ENCODE measurements at places on chromosomes 16 and 17.

GRCh38 chr16:84673561-84673960 is 25.2 kb downstream of the KLHL36 start:
- no peak for DNase-seq

DNA sequence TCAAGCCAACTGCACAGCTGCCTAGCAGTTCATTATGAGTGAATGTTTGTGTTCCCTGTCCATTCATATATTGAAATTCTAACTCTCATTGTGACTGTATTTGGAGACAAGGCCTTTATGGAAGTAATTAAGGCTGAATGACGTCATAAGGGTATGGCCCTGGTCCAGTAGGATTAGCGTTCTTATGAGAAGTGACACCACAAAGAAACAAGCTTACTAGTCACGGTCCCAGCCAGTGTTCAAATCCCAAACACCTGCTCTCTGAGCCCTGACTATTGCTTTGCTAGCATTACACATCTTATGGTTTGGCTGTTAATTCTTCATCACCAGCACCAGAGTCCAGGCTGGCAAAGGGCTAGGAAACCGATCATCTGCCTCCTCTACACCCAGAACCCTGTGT is 2.2 kb downstream of the ZNF668 start:
- DNase-seq: no peak

- DNase-seq: no peak
These were observed 762.0 kb downstream of the KCNJ18 start for GRCh38 chr17:22454070-22454999.

- DNase-seq: no peak
These were observed 86.4 kb downstream of the TEX14 start for GRCh38 chr17:58605470-58605869.

DNA sequence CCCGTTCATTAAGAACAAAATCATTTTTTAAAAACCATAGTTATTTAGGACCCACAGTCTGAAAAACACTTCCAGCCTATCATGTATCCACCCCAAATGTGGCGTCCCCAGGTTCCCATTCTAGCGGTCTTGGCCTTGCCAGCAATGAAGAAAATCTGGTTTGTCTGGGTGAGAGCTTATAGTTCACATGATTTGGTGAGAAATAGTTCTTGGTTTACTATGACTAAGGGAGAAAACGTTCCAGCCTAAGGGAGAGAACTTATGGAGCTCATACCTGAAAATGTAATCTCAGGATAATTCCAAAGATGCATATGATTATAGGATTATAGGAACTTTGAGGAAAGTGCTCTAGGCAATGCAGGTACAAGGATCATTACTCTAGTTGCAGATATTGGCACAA is 4.8 kb downstream of the MARVELD3 start:
- DNase-seq: no peak

DNA sequence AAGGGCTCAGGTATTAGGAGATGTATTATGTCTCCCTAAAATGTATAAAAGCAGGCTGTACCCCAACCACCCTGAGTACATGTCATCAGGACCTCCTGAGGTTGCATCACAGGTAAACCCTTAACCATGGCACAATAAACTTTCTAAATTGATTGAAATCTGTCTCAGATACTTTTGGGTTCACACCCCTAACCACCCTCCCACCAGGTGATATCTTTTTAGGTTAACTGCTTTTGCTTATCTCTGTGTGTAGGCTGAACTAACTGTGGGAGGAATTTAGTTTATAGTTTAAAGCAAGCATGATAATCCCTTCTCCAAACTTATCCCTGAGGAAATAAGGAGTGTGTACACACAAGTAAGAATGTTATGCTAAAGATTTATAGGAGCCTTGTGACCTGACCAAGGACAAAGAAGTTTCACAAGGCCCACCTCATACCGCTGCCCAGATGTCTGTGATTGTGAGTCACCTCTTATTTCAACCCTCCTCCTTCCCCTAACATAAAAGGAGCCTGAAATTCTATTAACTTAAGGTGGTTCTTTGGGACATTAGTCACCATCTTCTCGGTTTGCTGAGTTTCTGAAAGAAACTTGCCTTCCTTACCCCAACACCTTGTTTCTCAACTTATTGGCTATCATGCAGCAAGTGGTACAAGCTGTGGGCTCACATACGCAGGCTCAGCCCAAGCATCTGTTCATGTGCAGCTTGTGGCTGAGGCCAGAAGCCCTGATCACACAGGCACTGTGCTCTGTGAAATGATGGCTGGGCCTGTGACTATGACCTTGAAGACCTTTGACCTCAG is 11.3 kb downstream of the PRSS22 start:
- no peak for DNase-seq

- no peak for DNase-seq
These were observed 27.5 kb downstream of the UNC13D start for GRCh38 chr17:75816693-75817092.

- DNase-seq: no peak
These were observed 5.1 kb upstream of the ZNF385C start for GRCh38 chr17:42103221-42103954.
